ENCODE measurements at places on chromosomes 3 and 15.

- no peak for DNase-seq
Observed at GRCh38 chr3:66037986-66038369, 740 bp downstream of the MAGI1 start.

- no peak for DNase-seq
Observed at GRCh38 chr15:70486451-70487386, 276.6 kb downstream of the UACA start.

DNA sequence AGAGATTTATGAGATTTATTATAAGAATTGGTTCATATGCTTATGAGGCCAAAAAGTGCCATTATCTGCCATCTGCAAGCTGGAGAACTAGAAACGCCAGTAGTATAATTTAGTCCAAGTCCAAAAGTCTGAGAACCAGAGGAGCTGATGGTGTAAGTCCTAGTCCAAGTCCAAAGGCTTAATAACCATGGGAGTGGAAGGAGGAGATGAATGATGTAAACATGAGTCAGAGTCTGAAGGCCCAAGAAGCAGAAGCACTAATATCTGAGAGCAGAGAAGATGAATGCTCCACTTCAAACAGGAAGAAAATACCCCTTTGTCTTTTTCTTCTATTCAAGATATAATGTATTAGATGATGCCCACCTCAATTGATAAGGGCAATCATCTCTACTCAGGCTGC, 185.7 kb downstream of the CGGBP1 start:
- no peak for DNase-seq

DNA sequence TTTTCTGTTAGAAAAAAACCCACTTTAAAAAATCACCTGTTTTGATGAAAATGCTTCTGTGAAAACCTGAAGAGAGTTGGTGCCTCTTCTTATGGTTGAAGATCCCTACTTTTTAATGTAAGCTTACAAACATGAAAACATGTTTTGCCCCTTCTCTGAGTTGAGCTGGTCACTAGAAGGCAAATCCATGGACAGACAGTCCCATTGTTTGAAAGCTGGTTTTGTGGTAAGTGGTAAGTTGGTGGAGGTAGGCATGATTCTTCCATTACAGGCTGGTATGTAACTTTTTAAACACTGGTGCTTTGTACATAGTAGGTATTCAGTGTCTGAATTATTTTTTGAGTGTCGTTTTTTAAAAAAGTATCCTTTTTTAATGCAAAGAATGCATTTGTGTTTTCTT, 6.1 kb downstream of the ABHD5 start:
- no peak for DNase-seq

DNA sequence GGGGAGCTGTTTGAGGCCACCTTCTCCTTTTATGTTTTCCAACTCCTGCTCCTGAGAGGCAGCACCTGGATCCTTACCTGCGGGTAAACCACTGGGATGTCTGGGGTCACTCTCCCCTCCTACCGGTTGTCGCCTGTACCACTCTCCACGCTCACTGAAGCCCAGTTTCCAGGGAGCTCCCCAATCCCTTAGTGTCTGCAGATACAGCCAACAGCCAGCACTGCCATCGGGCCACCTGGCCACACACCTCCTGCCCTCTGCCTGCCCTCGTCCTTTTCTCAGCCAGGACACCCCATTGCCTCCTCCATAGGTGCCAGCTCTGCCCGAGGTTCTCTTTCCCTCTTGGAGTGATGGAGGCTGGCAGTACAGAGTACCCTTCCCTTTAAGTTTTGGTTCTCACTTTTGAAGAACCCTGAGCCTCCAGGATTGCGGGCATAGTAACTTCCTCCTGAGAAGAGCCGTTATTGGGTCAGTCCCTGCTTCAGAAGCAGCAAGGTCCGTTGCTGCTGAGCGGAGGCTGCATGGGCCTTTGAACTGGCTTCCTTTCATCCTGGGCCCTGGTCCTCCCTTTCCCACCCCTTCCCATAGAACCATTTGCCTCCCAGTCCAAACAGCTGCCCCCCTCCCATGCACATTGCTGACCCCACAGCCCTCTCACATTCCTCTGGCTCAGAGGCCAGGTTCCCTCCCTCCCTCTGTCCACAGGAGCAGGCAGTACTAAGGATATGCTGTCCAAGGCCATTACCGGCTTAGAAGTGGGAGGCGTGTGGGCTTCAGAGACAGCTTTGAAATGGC, 30.9 kb downstream of the ARNT2 start:
- no peak for DNase-seq

GRCh38 chr3:2771193-2771592, 339.0 kb downstream of the IL5RA start:
- DNase-seq = no peak

GRCh38 chr3:178480274-178480673, 56.0 kb upstream of the KCNMB2 start:
- no peak for DNase-seq

- no peak for DNase-seq
Observed at GRCh38 chr3:133474817-133475216, 75.0 kb downstream of the BFSP2 start.

DNA sequence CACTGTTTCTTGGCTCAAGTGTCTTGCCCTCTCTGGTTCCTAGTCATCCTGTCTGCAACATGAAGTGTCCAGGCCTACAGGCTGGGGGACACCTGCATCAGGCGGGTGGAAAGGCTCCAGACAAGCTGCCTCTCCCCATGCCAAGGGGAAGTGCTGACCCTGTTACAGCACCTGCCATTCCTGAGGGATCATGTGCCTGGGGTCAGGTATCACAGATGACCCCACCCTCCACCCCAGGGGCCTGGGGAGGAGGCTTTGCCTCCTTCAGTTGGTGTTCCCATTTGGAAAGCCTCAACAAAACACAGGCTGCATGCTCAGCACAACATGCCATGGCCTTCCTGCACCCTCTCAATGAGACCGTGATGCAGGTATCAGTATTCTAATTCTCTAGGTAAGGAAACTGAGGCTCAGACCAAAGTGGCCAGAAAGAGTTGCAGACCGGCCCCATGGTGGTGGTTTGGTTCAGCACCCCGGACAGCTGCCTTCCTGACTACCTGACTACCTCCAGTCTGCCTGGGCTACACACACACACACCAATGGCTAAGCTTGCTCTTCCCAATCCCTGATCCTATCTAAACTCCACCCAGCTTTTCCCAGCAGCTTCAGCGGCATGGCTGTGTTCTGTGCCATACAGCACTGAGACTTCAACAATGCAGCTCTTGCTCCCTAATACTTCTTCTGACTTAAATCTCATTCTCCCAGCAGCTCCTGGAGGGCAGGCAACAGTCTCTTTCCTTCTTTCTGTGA, 69.7 kb upstream of the LINGO1 start:
- DNase-seq = no peak

- DNase-seq = no peak
Observed at GRCh38 chr3:174002543-174002942, 605.0 kb downstream of the NLGN1 start.

DNA sequence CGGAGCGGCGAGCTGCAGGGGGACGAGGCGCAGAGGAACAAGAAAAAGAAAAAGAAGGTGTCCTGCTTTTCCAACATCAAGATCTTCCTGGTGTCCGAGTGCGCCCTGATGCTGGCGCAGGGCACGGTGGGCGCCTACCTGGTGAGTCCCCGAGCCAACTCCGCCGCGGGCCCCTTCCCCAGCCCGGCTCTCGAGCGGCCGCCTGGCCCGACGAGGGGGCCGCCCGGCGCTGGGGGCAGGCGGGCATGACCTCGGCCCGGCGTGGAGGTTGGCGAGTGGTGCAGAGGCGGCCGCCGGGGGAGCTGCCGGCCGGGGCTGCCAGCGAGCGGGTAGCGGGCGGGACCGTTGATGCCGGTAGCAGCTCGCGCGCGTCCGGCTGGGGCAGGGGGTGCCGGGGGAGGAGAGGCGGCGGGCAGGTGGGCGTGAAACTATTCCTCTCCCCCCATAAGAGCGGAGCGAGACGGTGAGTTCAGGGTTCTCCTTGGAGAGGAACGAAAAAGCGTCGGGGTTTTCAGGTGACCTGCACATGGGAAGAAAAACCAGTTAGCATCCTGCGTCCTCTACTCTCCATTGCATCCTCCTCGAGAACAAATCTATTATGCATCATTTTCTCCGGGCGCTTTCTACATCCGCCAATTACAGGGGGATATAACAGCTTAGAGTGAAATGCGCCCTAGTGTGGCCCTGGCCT, 585 bp downstream of the SLCO3A1 start:
- no peak for DNase-seq

DNA sequence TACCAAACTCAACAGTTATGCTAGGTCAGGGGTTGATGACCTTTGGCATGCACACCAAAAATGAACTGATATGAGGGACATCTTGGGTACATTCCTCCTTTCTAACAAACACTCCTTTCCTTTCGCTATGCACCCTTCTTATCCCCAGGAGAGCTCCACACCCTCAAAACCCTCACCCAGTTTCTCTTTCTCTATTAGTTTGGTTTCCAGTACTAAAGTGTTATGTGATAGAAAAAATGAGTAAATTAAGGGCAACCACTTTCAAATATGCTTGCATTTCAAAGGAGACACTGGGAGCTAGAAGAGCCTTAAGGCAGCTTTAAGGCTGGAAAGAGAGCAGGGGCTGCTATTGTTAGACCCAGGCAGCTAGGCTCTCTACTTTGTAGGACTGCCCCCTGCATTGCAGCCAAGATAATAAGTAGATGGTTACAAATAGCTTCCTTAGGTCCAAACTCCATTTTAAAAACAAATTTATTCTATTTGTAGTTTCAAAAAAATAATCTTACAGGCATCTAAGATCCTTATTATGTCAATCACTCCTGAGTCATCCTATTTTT, 244.3 kb downstream of the ZIC1 start:
- DNase-seq = no peak

Measured in CMK (cell line).